ENCODE measurements at places on chromosomes 13 and 19.

- no peak for DNase-seq
These were observed 38.5 kb downstream of the FBN3 start for GRCh38 chr19:8110931-8111330.

DNA sequence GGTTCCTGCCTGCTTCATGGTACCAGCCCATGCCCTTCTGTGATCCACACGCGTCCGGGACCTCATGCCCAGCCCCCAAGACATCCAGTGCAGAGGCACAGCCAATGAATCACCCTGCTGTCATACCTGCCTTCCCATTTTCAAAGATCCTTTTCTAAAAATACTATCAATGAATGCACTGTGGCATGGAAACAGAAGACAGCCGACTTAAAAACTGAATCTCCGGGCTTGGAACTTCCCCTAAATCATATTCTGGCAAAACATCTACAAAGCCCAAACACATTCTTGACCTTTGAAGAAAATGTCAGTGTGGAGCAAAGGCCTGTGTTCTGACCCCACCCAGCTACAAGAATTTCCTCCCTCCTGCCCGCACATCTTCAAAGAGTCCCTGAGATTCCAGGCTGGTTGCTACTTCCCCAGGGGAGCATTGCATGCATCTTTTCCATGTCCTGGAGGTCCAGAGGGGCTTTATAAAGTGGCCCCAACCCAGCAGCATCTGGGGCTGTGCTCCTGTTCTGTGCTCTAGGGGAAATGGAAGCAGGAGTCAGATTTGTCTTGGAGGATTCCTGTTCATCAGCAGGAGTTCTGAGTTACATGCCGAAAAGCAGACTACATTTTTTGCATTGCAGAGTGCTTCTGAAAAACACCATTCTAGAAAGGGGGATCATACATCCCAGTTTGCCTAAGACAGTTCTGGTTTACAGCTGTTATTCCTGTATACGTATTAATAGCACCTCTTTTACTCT is 135.2 kb downstream of the USP12 start:
- no peak for DNase-seq

- DNase-seq = no peak
These were observed 329.5 kb downstream of the ATP8A2 start for GRCh38 chr13:25701304-25701703.

GRCh38 chr19:12162513-12162881 is 399 bp upstream of the ZNF136 start:
- no peak for DNase-seq

DNA sequence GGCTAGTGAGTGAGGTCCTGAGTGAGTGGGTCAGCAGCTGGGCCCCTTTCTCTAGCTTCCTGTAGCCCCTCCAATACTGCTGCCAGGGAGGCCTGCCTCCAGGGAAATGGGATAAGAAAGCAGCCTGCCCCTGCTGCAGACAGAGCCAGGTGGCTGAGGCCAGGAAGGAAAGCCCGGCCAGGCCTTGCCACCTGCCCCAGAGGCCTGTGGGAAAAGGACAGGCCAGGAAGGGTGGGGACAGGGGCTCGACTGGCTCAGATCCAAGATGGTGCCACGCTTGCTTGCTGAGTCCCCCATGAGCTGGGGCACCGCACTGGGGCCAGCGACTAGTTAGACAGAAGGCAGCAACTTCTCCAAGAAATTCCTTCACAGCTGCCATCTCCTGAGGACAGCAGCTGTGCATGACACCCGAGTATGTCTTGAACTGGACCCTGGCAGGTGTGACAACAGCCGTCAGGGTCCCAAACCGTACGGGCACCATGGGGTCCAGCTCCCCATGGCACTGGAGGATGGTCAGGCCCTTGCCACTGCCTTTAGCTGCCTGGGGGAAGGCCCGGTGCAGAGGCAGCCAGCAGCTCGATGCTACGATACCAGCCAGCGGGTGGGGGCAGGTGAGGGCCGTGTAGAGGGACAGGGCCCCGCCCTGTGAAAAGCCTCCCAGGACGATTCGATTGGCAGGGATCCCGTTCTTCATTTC is 5.1 kb upstream of the PRR36 start:
- DNase-seq = no peak

DNA sequence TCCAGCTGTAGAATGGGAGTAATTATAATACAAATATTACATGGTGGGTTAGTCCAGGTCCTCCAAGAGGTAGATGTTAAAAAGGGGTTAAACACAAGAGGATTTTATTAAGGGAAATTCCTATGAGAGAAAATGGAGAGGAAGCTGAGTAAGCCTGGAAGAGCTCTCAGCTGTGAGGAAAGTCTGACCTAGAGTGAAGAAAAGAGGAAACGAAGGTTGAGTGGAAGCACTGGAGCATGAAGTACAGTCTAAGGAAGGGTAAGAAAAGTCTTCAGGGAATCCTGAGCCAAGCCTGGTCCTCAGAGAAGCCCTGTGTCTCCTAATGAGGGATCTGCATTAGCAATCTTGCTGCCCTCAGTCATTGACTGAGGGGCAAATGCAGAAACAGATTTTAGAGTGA is 506.2 kb downstream of the GPC5 start:
- no peak for DNase-seq

- no peak for DNase-seq
These were observed 112.8 kb upstream of the GJB6 start for GRCh38 chr13:20344836-20345490.

DNA sequence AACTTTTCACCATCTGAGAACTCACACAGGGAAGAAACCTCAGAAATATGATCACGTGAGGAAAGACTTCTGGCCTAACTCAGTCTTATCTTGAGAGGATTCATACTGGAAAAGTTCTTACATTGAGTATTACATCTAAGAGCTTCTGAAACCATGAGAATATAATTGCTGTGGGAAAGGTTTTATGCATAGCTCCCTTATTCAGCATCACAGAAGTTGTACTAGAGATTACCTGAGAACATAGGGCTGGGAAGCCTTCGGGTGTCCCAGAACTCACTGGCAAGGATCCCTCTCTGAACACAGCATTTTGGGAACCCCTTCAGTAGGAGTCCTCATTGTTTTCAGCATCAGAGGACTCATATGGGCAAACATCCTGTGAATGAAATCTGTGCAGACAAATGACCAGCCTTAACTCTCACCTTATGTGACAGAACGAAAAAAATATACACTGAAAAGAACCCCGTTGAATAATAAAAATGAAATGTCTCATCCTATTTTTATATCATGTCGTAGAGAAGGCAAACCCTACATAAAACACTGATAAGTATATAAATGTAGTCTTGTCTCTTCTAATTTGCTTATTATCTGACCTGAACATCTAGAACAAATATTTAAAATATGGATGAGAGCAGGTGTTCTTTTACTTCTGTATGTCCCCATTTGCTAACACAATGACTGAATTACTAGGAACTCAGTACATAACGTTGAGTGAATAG is 14.2 kb downstream of the ZNF274 start:
- no peak for DNase-seq

- peak; percentile 18 for DNase-seq
These were observed 25.8 kb downstream of the LACC1 start for GRCh38 chr13:43905435-43906031.

- no peak for DNase-seq
These were observed 27.1 kb downstream of the MEGF8 start for GRCh38 chr19:42352301-42353259.

GRCh38 chr13:98299966-98300350 is 122.9 kb upstream of the RNF113B start:
- DNase-seq = no peak

DNA sequence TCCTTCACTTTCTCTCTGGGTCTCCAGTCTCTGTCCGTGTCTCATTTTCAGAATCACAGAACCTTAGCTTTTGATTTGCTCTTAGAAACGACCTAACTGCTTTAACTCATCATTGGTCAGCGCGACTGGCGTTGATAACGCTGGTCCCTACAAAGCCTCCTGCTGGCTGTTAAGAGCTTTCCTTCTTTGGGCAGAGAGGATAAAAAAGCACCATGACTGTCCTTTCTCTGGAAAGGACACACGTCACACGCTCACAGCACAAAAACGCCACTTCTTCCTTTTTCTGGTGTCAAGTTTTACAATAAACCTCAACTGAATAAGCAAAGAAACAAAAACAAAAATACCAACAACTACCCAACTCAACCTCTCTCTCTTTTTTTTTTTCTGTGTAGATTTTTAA is 1.7 kb upstream of the KLK12 start:
- no peak for DNase-seq

Data from HS-5 (cell line).